CD4-positive, alpha-beta memory T cell (primary cell): ENCODE measurements at places on chromosomes 1 and 21.

DNA sequence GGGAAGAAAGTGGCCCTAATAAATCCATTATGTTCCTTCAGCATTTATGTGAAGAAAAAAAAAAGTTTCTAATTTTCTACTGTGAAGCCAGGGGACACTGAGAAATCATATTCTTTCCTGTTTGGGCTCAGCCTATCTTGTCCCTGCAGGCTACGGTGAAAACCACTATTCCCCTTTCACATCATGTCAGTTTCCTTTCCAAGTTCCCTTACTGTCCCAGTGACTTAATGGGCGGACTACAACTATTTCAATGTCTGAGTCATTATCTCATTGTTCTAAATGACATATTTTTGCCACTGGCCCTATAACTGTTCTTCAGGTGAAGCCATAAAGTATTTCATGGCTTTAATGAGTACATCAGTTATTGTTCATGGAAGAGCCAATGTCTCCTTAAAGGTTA is 71.3 kb upstream of the BEND5 start:
- no peak for DNase-seq

- peak; percentile 71 for DNase-seq
Measured at GRCh38 chr1:229664133-229664689, 38.2 kb downstream of the URB2 start.

- no peak for DNase-seq
Measured at GRCh38 chr1:9281908-9282695, 10.6 kb upstream of the SPSB1 start.

DNA sequence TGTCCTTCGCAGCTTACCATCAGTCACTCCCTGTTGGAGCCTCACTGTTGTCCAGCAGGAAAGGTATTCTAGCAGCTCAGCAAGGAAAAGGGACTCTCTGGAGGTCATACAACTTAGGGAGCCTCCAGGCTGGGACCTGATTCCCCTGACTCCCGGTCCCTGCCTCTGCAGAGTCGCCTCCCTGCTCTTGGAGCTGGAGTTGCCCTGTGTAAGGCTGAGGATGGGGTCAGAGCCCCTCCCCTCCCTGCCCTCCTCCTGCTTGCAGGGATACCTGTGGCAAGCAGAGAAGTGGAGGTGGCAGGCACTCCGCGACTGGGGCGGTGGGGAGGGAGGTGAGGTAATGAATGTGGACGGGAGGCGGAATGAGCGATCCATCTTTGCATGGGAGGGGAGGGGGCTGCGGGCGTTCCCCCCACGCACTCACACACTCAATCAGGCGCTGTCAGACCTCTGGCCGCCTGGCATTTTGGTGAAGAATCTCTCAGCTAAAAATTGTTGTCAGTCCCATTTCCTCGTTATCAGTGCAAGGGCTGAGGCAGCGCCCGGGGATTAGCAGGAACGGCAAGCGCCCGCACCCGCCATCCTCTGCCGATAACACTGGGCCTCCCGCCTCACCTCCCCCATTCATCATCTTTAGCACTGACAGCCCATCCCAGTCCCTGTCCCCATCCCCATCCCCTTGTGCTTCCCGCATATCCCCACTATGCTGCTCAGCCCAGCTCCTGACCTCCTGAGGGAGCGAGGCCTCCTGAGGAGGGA is 64.3 kb downstream of the TMEM53 start:
- no peak for DNase-seq

DNA sequence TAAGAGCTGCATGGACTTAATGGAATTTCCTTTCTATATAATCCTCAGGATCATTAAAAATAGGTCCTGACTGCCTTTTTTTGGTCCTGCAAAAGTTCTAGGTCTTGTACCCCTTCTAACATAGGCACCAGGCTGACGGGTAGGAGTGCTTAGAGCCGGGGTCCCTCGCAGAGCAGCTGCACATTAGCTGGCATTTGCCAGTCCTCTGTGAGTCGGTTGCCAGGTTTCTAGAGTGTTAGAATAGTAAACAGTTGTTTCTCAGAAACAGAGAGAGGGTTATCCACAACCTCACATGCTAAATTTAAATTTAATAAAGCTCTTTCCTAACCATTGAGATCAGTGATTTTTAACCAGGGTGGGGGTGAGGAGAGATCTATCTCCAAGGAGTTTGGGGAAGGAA is 35.4 kb upstream of the HEATR1 start:
- no peak for DNase-seq

DNA sequence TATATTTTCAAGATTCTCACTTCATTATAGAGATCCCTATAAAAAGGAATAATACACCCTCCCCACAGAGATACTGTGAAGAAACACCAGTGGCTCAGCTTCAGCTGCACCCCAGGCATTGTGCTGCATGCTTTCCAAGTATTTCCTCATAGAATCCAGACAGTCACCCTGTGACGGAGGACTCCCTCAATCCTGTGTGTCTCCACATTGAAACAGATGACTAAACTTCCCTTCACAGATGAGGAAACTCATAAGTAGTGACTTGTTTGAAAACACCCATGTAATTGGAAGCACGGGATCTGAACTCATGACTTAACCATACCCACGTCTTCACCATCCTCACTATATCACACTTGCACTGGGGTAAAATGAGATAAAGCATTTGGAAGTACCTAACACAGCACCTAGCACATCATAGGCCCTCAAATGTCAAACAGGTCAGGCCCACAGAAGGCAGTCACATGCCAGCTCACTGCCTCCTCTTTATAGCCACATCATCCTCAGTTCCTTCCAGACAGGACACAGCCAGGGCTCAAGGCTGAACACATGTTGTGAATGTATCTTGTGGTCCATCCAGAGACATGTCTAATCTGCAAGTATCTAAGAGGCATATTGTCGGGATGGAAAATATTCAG is 55.2 kb downstream of the GPR161 start:
- no peak for DNase-seq

GRCh38 chr1:69312055-69312732 is 255.5 kb upstream of the LRRC7 start:
- no peak for DNase-seq

DNA sequence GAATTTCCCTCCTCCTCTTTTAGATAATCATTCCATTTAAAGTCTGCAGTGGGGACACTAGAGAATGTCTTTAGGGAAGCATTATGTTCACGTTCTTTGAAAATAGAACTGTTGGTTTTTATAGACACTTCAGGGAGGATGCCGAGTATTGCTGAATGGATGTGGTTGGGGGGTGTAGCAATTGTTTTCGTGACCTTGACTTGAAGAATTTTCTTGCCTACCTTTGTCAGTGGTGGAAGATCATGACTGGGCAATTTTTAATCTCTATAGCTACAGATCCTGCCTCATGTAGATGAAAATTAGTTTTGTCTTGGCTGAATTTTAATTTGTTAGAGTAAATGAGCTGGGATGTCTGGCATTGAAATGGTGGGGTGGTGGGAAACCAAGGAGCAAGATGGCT is 3.8 kb downstream of the SMG7 start:
- no peak for DNase-seq

DNA sequence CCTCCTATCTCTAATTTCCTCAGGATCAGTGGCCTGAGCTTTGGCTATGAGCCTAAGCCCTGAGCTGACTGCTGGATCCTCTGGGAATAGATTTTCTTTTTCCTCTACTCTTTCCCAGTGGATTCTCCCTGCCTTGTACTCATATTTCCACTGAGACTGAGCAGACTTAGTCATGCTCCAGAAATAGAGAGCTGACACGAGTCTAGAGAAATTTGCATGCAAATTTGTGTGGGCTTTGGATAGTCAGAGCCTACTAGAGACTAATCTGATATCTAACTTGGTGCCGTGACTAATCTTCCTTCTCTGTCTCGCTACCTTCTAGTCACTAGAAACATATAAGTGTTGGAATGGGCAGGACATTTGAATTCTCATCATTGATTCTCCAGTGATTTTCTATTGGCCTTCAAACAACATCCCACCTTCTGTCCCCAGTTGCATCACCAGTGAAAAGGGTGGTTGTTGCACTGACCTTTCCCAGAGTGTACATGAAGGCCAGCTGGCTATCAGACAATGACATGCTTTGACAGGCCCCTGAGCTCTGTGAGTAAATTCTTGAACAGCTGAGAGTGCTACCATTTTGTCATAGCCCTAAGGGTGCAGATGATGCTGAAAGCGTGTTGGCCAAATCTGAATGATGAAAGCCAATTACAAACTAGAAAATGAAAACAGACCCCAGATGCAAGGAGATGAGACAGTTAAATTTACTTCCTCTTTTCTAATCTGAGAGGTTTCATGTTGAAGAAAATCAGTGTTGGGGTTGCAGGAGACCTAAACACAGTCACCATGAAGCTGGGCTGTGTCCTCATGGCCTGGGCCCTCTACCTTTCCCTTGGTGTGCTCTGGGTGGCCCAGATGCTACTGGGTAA is at the start of gene FCRLA:
Gene FCRLA, plus strand, starts transcription at position 748 of the 866 bp plus-strand sequence. Its CDS starts 36 bp downstream, at position 784.
- no peak for DNase-seq

DNA sequence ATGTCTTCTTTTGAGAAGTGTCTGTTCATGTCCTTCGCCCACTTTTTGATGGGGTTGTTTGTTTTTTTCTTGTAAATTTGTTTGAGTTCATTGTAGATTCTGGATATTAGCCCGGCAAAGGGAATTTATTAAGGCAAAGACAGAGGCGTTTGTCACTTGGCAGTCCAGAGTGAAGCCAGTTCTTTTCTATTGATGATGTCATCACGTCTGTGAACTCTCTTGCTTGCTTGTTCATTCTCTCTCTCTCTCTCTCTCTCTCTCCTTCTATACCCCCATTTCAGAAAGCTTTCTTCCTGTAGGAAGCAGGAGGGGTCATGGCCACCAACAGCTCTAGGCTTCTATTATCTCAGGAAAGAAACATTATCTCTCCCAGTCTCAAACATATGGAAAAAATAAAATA is 291.3 kb downstream of the OMA1 start:
- DNase-seq, result no peak

GRCh38 chr21:29449306-29449950 is 150.7 kb downstream of the BACH1 start:
- DNase-seq, result peak; percentile 86

- no peak for DNase-seq
Measured at GRCh38 chr1:38062361-38063288, 16.0 kb upstream of the POU3F1 start.

GRCh38 chr1:160877221-160877620 is 7.8 kb downstream of the ITLN1 start:
- peak; percentile 56 for DNase-seq

- no peak for DNase-seq
Measured at GRCh38 chr1:36481771-36482723, 666 bp downstream of the CSF3R start.

DNA sequence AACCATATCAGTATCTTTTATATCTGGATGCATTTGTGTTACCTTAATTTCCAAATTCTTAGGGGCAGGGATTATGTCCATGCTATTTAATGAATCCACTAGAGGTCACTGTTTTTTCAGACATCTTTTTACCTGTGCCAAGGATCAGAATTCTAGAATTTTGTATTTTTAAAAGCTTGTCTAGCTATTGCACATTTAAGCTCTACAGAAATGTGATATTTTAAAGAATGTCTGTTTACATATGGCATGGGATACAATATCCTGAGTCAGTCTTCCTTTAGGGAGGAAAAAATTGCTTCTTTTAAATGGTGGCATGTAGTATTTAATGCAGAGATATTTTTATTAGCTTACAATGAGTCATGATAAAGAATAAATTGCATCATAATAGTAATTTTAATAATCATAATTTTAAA is 11.3 kb downstream of the RPAP2 start:
- DNase-seq, result peak; percentile 34

- no peak for DNase-seq
Measured at GRCh38 chr1:83996621-83997020, 2.3 kb downstream of the TTLL7 start.

GRCh38 chr21:38660333-38661196 is 145.2 kb upstream of the ETS2 start:
- no peak for DNase-seq

DNA sequence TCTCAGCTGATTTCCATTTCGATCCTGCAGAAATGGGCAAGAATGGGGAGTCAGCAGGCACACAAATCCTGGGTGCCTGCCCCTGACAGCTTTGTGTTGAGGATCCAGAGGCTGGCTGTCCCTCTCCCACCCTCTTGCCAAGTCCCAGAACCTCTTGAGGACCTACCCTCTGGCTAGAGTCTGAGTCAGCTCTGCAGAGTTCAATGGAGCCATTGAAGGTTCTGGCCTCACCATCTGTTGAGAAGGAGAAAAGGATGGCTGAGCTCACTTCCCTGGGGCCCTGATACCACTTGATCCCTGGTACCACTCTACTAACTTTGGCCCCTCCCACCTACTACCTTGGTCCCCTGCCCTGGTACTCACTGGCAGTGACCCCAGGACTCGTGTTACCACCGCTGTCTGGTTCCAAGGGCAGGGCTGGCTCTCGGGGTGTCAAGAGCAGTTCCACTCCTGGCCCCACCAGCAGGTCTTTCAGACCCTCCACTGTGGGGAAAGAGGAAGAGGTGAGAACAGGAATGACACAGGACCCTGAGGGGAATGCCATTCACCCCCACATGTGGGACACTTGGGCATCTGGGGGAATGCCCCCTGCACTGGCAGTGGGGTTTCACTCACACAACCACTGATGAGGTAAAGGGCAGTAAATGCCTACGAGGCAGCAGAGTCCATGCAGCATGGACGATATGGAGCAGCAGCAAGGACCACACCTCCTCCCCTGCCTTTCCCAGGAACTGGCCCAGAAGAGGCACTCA is 10.5 kb downstream of the RXFP4 start:
- no peak for DNase-seq

GRCh38 chr1:50829014-50829958 is 130.8 kb downstream of the FAF1 start:
- DNase-seq, result no peak

DNA sequence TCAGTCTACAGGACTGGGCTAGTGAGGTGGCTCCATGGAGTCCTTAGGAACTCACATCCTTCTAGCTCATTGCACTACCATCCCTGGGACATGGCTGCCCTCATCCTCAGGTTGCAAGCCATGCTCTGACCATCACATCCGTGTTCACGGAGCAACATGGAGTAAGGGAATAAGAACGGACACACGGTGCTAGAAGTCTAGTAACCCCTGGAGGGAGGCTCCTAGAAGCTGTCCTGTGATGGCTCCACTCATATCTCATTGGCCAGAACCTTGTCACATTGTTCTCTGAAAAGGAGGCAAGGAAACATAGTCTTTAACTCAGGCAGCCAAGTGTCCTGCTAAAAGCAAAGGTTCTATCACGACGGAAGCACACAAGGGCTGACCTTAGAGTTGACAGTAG is 3.9 kb downstream of the MRAP start:
- DNase-seq, result no peak

- no peak for DNase-seq
Measured at GRCh38 chr1:35315649-35316048, 47.1 kb downstream of the ZMYM4 start.

DNA sequence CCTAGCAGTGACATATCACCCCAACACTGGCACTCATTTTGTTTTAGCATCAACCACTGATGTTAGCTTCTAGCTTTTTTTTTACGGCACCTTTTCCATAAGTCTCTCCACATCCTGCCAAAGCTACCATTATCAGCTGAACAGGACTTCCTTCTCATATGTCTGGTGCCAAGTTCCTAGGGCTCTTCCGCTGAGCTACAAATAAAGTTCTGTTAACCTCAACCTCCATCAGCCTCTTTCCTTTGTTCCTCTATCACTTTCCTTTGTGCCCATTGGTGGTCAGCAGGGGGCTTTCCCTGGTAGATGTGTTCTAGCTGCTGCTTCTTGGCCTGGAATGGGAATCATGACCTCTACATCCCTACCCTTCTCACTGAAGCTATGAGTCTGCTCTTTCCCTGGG is 163.8 kb downstream of the FAF1 start:
- DNase-seq, result no peak

- DNase-seq, result no peak
Measured at GRCh38 chr1:32349211-32349708, 13.0 kb downstream of the FAM229A start.
